ENCODE measurements at places on chromosomes 5 and 9. TPM values are rescaled to one million over a fixed set of nuclear protein-coding genes. Genes with fewer than 3 reads are reported as not detected.

The SELENOP gene
- total RNA-seq = 658 TPM

DNA sequence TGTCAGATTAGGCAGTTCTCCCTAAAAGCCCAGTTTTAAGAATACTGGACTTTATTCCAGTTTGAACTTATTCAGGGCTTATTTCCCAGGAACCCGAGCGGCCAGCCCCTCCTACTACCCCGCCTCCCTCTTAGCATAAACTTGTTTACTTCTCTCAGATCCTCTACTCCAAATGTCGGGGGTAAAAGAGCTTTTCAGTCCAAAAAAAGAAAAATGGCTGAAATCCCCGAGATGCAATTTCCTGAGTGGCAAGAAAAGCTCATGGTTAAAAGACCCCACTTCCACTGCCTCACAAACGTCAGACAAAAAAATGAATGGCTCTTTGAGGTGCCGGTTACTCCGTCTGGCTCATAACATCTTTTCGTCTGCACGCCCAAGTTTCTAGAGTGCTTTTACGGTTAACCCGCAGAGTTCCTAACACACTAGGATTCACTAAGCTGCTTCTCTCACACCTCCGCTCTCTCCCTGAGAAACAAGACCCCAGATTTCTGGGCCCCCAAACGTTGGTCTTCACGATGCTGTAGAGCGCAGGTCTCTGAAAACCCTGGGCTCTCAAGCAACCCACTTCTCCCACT is 402 bp downstream of the BRD8 start:
- no peak for DNase-seq

GRCh38 chr5:102682101-102682647 is 72.9 kb upstream of the PAM start:
- DNase-seq = no peak

GRCh38 chr9:98516205-98516896 is 192.4 kb downstream of the GABBR2 start:
- DNase-seq = no peak

DNA sequence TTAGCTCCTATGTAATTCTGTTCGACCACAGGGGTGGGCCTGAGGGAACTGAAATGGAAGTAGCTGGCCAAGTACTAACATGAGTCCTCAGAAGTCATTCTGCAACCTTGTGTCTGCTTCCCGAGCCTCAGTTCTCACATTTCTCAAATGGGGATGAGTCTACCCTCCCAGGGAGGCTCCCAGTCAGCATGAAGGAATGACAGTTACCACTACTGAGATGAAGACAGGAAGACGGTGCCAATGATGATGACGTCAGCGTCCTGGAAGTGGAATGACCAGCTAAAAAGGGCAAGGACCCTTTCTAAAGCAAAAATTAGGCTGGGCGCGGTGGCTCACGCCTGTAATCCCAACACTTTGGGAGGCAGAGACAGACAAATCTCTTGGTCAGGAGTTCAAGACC is 6.8 kb downstream of the PIP5KL1 start:
- DNase-seq = no peak

DNA sequence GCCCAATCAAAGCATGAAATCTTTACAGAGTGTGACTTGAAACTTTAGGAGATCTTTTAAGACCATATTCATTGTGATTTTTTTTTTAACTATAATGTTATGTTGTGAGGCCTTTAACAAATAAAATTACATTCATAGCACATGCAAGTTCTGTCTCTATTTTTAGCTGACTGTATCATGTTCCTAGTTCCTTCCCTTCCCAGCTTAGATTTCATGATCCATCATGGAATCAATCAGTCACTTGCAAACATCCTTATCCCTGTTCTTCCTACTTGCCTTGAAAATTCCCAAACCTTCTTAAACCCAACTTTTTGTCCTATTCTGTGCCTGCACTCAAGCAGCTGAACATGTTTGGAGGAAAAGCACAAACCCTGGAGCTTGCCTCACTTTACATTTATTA is 141.8 kb downstream of the DMXL1 start:
- DNase-seq = no peak

GRCh38 chr5:55850839-55851674 is at the start of gene IL31RA:
Gene IL31RA, plus strand, starts transcription at chr5:55851357. Its CDS starts 214 bp downstream, at chr5:55851571.
- DNase-seq = no peak

The TAS2R1 gene
- not detected for total RNA-seq

The OCLN gene
- 5.0 TPM for total RNA-seq

GRCh38 chr5:65987982-65988381 is 61.6 kb downstream of the ERBIN start:
- no peak for DNase-seq
